ENCODE measurements at places on chromosomes 6 and 20.

DNA sequence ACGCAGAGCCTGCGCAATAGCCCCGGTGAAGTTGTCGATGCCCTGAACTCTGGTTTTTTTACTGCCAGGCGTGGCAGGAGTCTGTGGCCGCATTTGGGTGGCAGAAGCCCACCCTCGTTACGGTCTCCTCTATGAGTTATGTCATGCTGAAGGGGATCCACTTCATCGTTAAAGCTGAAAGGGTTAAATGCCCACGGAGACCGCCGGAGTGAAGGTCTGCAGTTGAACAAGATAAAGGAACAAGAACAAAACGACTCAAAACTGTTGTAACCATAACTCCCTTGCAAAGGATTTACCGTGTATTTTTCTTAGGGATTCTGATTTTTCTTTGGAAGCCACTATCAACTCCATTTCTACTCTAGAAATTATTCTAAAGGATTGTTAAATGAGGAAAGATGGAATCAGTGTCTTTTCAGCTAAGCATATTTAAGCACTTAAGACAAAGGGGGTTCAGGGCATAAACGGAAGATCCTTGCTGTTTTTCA, 501 bp upstream of the ELOVL5 start:
- DNase-seq: no peak

DNA sequence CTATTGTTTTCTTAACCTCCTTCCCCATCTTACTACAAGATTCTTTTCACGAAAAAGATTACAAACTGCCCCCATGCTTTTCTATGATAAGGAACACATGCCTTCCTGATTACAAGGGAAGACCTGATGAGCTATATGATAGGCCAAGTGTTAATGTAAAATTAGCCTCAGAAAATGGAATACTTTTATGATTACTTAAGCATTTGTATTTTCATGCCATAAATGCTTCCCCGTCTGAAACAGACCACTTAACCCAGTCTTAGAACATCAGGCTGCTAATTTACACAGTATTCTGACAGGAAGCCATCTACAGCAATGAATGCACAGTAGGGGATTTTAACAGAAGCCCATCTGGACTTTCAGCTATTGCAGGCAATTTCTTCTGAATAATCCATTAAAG, 274.9 kb downstream of the HAO1 start:
- DNase-seq: no peak

DNA sequence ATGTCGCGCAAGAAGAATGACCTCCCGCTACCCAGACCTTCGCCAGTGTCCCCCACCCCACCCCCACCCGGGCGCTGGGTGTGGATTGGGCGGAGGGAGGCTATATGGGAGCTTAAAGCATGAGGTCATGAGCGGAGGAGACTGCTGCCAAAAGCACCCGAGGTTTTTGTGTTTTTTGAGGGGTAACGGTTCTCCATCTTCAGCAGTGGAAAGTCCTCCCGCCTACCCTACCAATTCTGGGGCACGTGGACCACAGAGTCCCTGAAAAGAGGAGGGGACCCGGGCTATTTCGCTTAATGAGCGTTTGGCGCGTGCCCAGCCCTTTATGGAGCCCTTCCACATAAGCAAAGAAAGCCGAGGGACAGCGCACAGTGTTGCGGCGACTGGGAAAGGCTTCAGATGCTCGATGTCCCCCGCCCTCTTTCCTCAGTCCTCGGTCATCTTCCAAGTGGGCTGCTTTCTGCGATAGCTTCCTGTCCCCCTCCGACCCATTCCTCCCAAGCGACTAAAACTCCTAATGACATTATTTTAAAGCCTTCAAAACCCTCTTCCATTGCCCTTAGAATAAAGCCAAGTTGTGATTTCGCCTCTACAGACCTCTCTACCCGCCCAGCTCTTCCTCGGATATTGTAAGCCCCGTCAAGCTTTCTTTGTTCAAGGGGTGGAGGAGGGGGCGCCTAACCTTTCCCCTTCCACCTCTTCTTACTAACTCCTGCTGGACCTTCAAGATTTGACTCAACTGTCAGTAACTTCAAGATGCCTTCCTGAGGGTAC, 2.1 kb upstream of the TRERF1 start:
- no peak for DNase-seq

- no peak for DNase-seq
These were observed 162.1 kb downstream of the PTPRK start for GRCh38 chr6:128358244-128358776.

DNA sequence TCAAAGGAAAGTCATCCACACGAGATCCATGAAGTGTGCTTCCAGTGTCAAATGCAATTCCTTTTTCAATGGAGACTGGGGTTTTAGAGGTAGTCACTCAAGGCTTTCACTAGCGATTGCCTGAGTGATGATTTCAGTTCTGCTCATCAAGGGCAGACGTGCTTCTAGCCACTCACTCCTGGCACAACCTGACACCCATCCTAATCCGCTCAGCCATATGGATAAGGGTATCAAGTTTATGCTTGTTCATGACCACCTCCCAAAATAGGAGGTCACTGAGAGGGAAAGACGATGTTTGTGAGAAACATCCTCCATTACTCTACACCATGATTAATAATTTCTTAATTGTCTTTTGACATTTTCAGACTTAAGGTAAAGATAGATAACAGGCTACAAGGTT, 91.3 kb upstream of the HEY2 start:
- no peak for DNase-seq

DNA sequence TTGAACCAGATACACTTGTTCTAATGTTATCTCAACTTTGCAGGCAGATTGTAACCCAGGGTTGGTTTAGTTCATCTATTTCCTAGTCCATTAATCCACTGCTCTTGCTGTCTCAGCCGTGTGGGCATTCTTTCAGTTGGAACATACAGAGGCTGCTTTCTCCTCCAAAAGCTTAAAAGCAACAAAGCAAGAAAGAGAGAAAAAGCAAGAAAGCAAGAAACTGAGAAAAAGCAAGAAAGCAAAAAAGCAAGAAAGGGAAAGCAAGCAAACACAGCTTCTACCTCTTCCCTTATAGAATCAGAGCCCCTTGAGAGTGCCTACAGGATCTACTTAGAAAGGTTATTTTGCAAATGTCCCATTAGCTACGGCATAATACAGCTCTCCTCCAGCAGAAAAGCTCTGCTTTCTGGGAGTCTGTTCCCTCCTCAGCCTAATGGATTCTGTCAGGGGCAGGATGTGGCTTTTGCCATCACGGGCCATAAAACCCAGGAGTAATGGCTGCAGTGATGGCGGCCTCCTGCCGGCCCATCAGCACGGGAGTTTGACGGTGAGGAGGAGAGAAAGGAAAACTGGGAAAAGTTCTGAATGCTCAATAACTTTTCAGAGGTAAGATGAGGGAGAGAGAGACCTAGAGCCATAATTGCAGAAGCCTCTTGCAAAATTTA, 156.8 kb upstream of the JARID2 start:
- no peak for DNase-seq

DNA sequence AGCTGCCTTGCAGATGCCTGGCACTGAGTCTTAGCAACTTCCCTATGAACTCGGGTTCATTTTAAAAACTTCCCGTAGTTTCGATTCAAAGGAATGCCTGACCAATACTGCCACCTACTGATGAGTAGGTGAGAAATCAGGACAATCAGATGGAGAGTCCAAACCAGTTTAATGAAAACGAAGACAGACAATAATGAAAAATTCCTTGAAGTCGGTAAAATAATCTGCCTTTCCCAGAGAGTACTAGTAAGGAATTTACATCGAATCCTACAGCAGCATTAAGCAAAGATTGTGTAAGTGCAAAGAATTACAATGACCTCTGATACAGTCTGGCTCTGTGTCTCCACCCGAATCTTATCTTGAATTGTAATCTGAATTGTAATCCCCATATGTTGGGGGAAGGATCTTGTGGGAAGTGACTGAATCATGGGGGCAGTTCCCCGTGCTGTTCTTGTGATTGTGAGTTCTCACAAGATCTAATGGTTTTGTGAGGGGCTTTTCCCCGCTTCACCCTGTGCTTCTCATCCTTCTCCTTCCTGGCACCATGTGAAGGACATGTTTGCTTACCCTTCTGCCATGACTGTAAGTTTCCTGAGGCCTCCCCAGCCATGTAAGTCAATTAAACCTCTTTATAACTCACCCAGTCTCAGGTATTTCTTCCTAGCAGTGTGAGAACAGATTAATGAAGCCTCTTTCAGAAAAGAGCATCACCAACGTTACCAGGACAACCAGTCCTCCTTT, 134.4 kb downstream of the ARHGAP18 start:
- no peak for DNase-seq

- no peak for DNase-seq
These were observed 83.8 kb upstream of the FOXO3 start for GRCh38 chr6:108476847-108477430.

DNA sequence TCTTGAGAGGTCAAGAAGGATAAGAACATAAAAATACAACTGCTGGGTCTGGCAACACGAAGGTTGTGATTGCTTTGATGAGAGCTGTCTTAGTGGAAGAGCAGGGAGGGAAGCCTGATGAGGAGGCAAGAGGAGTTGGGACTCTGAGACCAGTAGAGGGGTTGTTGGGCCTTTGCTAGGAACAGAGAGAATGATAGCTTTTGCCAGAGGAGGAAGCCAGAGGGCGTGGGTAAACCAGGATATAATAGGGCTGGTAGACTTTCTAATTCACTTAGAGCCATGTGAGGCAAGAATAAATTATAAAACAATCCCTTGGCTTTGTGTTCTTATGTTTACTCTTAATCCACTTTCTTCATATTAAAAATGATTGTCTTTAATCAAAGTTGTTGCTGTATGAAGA, 78.6 kb downstream of the RCAN2 start:
- DNase-seq: no peak

DNA sequence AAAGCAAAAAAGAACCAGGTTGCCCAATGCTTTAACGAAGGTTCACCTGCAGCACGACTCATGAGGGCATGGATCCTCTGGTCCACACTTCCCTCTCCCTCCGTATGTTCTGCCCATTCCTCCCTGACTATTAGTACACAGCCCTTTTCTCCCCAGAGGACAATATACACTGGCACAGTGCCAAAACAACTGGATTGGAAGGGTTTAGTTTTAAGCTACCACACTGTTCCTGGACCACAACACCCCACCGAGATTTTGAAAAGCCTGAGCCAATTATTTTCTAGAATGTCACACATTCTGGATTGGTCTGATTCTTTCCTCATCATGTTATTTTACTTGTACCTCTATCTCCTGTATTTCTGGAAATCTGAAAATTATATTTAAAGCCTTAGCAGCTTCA, 2.9 kb upstream of the AKAP7 start:
- no peak for DNase-seq

GRCh38 chr6:108250240-108250866, 10.5 kb downstream of the SNX3 start:
- no peak for DNase-seq

- DNase-seq: no peak
These were observed 360.2 kb downstream of the PREX1 start for GRCh38 chr20:48467622-48468021.

GRCh38 chr20:34337982-34338726, 24.9 kb upstream of the ITCH start:
- DNase-seq: no peak

DNA sequence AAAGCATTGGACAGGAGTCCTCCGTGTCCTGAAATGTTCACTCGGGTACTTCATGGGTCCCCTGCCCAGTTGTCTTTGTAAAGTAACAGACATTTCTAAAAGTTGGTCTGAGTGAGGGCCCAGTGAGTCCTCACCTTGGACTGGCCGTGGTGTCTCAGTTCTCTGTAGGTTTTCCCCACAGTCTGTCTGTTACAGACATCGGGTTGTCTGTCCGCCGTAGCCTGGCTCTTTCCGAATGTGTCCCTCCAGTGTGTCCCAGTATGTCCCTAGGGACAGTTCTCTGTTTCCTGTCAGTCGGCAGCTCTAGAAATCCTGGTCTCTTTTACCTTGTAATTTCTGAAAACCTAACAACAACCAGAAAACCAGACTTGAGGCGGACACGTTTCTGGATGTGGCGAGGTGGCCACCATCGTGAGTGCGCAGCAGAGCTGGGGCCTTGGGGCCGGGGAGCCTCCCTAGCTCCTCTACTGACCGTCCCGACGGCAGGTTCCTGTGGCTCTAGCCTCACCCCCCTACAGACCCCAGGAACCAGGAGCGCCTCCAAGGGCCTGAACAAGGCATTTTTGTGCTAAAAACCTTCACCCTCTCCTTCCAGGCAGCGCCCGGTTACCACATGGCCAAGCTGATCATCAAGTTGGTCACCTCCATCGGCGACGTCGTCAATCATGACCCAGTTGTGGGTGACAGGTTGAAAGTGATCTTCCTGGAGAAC, 42.2 kb downstream of the PYGB start:
- no peak for DNase-seq

DNA sequence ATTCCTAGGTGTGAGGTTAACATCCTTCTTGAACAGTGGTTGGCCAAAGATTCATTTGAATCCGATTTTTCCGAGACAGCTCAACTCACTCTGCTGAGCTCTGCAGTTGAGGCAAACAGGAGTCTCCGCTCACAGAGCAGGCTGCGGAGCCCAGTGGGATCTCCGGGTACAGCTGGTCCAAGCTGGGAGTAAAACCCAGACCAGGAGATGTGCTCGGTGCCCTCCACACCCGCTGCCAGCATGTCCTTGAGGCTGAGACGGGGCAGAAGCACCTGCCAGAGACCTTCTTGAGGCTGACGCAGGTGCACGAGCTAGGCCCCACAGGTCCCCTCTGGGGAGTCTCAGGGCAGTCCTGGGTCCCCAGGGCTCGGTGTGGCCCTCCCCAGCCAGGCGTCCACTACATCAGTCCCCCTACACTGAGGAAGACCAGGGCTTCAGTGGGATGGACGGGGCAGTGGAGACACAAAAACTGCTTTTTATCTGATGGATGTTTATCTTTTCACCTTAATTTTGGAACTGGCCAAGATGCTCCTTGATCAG, 119.0 kb downstream of the AGPAT4 start:
- no peak for DNase-seq

DNA sequence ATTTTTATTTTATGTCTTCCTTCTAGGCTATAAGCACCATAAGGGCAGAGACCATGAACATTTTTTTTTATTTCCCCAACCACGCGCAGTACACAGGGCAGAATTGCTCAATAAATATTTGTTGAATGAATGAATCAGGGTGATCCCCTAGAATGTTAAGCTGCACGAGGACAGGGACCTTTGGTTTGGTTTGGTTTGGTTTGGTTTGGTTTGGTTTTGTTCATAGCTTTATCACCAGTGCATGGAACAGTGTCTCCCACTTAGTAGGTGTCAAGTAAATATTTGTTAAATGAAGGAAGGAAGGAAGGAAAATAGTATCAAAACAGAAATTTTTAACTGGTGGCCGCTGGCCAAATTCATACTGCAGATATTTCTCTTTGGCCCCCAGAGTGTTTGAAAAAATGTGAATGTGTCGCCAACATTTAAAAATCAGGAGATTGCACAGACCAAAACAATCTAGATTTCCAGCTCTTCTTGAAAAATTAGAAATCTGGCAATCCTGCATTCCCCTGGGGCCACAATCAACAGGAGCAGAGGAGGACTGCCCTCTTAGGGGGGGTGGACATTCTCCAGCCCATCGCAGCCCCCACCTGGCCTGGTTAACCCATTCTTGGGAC, 205.3 kb downstream of the EYA2 start:
- no peak for DNase-seq

GRCh38 chr20:35539756-35540212, 2.1 kb upstream of the ERGIC3 start:
- DNase-seq: no peak

DNA sequence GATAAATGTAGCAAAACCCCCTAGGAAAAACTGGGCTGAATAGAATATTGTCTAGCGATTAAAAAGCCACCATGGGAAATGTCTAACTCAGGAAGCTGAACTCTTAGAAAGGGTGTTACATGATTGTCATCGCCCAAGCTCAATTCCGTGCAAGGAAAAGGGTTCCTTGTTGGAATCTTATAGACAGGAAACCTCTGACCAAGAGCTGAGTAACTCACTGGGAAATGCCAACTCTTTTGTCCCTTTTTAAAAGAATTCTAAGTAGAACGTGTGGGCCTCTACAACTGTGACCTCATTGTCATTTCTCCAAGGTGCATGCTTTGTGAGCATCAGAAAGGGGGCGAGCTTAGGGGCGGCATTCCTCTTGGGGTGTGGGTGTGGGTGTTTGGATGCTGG, 88.1 kb downstream of the SYNJ2 start:
- no peak for DNase-seq
